ENCODE measurements at places on chromosomes 13 and 19. TPM values are rescaled to one million over a fixed set of nuclear protein-coding genes. Genes with fewer than 3 reads are reported as not detected.

- no peak for DNase-seq
These were observed 448.9 kb downstream of the PCDH9 start for GRCh38 chr13:66781241-66781640.

GRCh38 chr13:53499576-53500133 lies 471.0 kb downstream of the OLFM4 start:
- no peak for DNase-seq

- no peak for DNase-seq
These were observed 5.7 kb upstream of the SPACA4 start for GRCh38 chr19:48600679-48601417.

DNA sequence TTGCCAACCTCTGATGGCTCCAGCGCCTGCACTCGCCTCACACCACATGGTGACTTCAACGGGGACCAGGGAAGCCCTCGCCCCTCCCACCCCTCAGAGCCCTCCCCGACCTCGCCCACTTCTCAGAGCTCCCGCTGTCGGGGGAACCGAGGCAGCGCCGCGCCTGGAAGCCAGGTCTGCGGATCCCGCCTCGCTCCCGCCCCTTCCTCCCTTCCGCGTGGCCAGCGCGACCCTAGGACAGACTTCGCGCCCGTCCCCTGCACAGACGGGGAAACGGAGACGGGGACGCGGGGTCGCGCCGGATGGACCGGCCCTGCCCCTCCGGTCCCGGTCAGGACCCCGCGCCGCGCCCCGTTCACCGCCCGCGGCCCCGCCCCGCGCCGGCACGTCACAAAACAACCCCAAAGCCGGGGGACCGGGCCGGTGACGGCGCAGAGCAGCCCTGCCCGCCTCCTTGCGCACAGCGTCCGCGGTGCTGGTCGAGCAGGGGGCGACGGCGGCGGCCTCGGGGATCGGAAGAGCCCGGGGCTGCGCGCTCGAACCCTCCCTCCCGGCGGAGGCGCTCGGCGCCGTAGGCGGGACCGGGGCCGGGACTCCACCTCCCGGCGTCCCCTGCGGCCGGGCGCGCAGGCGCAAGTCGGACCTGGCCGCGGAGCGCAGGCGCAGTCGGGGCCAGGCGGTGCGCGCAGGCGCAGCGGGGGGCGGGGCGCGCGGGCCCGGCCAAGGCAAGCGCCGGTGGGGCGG lies 379 bp upstream of the CDC34 start:
- peak; percentile 94 for DNase-seq

DNA sequence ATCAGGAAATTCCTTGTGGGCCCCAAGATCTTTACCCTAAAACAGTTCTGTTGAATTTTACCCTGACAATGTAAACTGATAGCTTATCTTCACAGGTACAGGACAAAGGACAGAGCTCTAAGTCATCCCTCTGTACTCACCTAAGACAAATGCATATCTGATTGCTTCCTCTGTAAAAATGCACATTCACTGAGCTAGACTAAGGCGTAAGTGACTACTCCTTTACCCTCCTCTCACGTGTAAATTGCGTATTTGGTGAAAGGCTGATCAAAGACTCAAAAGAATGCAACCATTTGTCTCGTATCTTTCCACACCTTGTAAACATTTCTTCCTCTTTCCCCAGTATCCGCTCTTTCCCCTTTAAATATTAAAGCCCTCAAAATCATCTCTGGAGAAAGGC lies 80.6 kb upstream of the LRCH1 start:
- DNase-seq: no peak

GRCh38 chr13:44125943-44126469 lies 246.3 kb downstream of the LACC1 start:
- DNase-seq: no peak

GRCh38 chr13:30364133-30364532 lies 56.8 kb upstream of the KATNAL1 start:
- no peak for DNase-seq

- DNase-seq: peak; percentile 80
These were observed 10.4 kb downstream of the GJB2 start for GRCh38 chr13:20182231-20182846.

DNA sequence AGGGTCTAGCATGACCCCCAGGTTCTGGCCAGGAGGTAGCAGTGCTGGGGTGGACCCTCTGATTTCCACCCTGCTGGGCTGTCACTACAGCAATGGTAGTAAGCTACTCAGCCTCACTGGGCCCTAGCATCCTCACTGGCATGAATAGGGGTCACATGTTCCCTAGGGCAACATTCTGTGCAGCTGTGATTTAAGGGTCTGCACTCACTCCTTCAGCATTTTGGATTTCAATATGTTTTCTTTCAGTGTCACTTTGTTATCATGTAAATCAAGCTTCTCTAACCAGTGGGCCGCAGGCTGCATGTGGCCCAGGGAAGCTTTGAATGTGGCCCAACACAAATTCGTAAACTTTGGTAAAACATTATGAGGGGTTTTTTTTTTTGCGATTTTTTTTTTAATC lies 57.8 kb downstream of the SPATA13 start:
- peak; percentile 59 for DNase-seq

DNA sequence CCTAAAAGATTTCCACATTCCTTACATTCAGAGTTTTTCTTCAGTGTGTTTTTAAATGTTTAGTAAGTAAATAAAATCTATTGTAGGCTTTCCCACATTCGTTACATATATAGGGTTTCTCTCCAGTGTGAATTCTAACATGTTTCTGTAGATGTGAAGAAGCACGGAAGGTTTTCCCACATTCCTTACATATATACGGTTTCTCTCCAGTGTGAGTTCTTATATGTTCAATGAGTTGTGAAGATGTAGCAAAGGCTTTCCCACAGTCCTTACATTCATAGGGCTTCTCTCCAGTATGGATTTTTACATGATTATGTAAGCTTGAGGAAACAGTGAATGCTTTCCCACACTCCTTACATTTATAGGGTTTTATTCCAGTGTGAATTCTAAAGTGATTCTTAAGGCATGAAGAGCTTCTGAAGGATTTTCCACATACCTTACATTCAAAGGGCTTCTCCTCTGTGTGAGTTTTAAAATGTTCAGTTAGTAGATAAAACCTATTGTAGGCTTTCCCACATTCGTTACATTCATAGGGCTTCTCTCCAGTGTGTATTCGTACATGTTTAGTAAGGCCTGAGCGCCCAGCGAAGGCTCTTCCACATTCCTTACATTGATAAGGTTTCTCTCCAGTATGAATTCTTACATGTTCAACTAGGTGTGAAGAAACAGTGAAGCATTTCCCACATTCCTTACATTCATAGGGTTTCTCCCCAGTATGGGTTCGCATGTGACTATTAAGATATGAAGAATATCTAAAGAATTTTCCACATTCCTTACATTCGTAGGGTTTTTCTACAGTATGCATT lies 18.2 kb downstream of the ZNF121 start:
- DNase-seq: no peak

- DNase-seq: no peak
These were observed 37.9 kb downstream of the OR10H4 start for GRCh38 chr19:15986701-15987100.

GRCh38 chr13:34294483-34295129 lies 476.7 kb downstream of the RFC3 start:
- peak; percentile 40 for DNase-seq

DNA sequence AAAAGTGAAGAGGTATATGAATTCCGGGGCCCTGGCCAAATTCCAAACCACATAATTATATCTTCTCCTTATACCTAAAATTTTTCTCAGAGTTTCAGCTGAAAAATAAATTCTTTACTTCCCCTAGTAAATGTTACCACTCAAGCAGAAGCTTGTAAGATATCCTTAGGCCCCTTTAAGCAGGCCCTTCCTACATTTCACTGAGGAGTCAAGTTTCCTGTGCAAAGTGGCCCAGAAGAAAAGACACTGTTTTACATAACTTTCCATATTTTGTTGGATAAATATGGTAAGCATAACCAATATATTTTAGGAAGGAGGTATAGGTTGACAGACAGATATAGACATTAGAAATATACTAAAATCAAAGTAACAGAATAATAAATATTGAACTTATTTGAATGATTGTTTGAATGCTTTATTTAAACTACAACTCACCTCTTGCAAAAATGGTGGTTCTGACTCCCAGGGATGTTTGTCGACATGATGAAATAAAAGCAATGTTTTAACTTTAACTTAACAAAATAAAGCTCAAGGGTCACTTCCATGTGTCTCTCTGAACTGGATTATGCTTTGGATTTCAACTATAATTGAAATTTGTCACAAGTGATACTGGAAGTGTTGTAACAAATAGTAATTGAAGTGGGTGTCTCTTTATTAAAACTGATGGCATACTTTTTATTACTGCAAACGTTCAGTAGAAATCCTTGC lies 141.2 kb downstream of the SPRY2 start:
- no peak for DNase-seq

DNA sequence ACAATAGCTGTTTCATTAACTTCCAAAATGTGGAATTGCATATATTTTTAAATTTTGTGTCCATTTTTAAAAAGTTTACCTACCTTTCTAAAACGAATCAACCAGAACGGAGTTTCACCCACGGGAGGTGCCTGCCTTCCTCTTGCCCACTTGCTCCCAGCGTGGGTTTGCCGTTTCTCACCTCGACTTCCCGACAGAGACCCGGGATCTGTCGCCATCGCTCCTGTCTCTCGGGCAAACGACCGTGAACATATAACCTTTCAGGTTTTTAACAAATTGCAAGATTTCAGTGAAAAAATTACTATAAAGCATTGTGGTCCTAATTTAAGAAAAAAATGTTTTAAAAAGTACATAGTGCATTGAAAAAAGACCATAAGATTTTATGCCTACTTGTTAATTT lies 4.2 kb downstream of the TMEM255B start:
- no peak for DNase-seq

GRCh38 chr13:39886336-39886735 lies 230.9 kb downstream of the COG6 start:
- no peak for DNase-seq

GRCh38 chr13:45537516-45537915 lies 72.8 kb downstream of the COG3 start:
- no peak for DNase-seq

Gene BCL2L12
- 22.2 TPM for total RNA-seq

Gene IGFL3
- total RNA-seq: not detected

Gene SYNGR4
- not detected for total RNA-seq

Gene TNFSF11
- total RNA-seq: 1.1 TPM

Gene NHLRC3
- 28.5 TPM for total RNA-seq

Gene DLL3
- not detected for total RNA-seq

Gene ADM5
- 2.0 TPM for total RNA-seq
